Stimulated activated CD8-positive, alpha-beta memory T cell treated with anti-CD3 and anti-CD28 coated beads, Interleukin-7, amount 100 ng/mL, for 4 hours (primary cell): ENCODE measurements at places on chromosomes 5 and 9.

DNA sequence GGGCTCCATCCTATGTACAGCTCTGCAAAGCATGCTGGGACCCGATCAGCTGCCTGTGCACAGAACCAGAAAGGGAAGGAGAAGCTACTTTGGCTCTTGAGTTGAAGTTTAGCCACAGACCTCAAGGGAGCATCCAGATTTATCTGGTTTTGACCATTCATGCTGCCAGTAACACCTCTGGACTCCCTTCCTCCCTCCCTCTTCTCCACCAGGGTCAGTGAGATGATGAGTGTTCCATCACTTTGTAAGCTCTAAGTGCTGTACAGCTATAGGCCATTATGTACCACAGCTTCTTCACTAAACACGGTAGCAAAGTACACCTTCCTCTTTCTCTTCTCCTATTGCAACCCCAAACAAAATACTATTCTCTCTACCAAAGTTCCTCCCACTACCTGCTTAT lies 77.9 kb downstream of the GLIS3 start:
- DNase-seq: no peak

DNA sequence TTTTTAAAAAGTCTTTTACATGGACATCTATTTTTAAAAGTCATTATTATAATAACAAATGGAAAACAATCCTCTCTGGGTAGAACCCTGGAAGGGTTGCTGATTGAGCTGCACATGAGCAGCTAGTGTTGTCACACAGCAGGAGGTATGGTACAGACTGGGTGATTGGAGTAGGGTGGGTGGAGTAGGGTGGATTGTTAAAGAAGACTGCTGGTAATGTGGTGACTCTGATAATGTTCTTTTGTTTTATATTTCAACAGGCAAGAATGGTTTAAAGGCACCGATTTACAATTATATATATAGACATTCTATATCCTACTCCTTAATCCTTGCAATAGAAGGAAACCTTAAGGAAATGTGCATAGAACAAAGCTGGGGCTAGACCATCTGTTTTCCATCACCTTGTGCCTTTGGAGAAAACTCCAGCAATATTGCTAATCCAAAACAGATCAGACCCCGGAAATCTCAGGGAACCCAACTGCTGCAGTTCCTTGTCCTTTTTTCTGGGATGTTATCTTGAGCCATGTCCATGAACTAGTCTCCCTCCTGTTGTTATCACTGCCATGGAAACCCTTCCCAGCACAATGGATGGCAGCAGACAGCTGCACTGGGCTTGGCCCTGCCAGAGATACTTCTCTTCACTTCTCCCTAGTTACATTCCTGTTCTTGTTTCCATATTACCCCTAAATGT lies 129.7 kb downstream of the YIPF5 start:
- DNase-seq: no peak

DNA sequence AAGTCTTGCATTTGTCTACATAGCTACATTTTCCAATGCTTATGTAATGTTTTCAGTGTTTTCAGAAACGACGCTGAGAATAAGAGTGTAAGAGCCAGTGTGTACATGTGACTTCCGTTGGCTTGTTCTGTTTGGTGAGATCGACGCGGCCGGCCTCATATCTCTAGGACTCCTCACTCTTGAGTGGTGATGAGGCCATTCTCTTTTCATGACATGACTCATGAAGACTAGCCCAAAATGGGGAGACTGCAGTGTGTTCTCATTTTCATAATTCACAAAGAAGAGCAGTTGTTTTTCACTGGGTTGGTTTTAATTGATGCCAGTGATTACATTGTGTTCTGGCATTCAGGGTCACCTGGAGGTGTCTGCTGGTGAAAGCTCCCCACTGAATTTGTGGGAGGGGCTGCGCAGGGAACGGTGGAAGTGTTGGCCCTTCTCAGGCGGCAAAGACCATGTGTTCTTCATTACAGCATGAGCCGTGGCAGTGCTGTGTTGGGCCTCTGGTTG lies 131.5 kb upstream of the OTULINL start:
- DNase-seq: no peak

- no peak for DNase-seq
These were observed 51.8 kb upstream of the APC start for GRCh38 chr5:112685931-112686330.

GRCh38 chr9:130780415-130780814 lies 54.6 kb upstream of the ABL1 start:
- DNase-seq: no peak

- no peak for DNase-seq
These were observed 420.1 kb downstream of the MTRR start for GRCh38 chr5:8288897-8289516.

DNA sequence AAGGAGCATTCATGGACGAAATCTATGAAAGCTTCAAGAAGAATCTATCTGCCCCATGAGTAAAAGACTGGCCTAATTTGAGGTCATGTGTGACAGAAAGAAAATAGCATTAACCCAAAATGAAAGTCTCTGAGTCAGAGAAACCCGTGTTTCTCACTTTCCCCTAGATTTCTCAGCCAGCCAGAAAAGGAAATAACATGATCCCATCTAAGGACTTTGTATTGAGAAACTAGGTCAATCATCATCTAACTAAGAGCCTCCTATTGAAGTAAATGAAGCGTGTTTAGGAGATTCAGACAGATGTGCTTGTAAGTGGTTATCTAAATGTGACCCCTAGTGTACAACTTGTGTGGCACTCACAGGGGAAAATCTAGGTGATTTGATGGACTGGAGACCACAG lies 77.3 kb upstream of the ZNF366 start:
- DNase-seq: no peak

GRCh38 chr5:162288647-162289296 lies 221.2 kb downstream of the GABRG2 start:
- no peak for DNase-seq

DNA sequence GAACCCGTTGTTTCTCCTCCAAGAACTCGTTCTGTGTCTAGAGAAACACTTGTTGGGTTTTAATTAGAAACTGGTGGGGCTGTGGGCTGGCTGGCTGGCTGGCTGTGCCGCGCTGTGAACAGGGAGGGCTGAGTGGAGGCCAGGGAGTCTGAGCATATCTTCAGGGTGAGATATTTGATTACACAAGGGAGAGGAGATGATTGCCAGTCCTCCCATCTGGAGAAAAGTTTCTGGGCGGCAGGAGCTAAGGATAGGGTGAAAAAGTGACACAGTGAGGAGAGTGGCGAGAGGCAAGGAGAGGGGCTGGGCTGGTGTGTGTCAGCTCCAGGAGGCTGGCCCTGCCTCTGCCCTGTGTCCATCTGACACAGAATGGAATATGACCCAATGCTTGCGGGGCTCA lies 63.0 kb downstream of the GDNF start:
- DNase-seq: no peak
